ENCODE measurements at places on chromosomes 16 and 17. TPM values are rescaled to one million over a fixed set of nuclear protein-coding genes. Genes with fewer than 3 reads are reported as not detected.

SYT17 gene
- 5.3 TPM for polyA plus RNA-seq

DNA sequence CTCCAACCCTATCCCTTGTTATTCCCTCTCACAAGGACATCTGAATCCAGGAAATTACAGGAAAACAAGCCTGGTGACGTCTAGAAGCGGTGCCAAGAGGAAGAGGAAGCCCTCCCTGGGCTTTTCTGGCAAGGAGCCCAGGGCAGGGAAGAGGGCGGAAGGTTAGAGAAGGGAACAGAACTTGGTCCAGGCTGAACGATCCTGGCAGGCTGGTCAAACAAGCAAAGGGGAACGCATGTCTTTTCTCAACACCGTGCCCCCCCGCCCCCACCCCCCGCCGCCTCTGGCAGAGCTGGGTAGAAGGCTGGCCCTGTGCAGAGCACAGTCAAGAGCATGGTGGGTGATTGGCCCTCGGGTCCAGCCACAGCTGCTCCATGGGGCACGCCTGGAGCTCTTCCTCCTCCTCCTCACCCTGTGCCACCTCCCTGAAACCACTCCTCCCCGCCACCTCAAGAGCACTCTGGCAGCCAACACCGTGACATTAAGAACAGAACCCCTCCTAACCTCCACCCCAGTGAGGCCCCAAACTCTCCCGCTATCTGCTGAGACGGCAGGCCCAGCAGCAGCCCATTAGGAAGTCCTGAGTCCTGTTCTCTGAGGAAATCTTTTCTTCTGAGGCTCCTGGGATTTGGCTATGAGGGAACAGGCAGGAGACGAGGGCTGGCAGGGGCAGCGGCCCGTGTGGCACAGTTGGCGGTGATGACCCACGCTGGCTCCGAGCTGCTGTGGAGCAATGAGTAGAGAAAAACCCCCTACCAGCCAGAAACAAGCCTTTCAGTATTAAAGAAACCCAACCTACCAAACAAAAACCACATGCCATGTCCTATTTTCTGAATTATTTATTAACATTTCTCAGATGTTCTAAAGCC, 7.3 kb downstream of the C16orf86 start:
- DNase-seq, result no peak

PTGES3L gene
- 71.4 TPM for polyA plus RNA-seq

- no peak for DNase-seq
Measured at GRCh38 chr16:77767211-77767610, 21.2 kb upstream of the VAT1L start.

DNA sequence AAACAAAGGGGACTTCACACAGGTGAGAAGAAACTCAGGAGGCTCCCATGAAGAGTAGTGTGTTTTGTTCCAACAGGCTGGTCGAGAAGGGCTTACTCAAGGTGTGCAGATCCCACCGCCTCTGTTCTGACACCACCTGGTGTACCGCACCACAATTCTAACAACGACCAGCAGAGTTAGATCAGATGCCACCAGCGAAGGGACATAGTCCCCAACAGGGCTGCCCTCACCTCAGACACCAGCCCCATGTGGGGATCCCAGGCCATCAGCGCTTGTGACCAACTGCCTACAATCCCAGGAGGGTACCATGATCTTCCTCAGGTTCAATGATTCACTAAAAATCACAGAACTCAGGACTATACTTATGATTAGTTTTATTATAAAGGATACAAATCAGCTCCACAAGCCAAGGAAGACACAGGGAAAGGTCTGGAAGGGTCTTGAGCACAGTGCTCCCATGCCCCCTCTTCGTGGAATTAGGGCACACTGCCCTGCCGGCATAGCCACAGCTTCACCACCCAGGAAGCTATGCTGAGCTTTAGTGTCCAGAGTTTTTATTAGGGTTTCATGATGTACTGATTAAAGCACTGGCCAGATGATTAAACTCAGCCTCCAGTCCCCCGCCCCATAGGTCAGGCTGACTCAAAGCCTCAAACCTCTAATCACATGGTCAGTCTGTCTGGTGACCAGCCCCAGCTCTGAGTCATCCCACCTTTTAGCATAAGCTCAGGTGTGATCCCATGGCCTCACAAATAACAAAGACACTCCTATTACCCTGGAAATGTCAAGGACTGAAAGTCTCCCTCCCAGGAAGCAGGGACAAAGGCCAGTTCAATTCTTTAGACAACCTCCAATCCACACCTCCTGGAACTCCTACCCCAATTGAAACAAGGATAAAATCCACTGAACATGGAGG, 26.0 kb downstream of the TRIM25 start:
- DNase-seq, result no peak
